ENCODE measurements at places on chromosomes 4 and X. TPM values are rescaled to one million over a fixed set of nuclear protein-coding genes. Genes with fewer than 3 reads are reported as not detected.

DNA sequence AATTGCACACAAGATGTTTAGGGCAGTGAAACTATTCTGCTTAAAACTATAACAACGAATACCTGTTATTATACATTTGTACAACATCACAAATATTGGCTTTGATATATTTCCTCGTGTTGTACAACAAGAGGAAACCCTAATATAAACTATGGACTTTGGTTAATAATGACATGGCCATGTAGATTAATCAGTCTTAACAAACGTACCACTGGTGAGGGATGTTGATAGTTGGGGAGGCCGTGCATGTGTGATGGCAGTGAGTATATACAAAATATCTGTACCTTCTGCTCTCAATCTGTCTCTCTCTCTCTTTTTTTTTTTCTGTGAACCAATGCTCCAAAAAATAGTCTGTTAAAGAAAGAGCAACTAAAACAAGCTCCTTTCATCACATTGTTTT, 22.2 kb upstream of the HPGD start:
- DNase-seq: no peak

DNA sequence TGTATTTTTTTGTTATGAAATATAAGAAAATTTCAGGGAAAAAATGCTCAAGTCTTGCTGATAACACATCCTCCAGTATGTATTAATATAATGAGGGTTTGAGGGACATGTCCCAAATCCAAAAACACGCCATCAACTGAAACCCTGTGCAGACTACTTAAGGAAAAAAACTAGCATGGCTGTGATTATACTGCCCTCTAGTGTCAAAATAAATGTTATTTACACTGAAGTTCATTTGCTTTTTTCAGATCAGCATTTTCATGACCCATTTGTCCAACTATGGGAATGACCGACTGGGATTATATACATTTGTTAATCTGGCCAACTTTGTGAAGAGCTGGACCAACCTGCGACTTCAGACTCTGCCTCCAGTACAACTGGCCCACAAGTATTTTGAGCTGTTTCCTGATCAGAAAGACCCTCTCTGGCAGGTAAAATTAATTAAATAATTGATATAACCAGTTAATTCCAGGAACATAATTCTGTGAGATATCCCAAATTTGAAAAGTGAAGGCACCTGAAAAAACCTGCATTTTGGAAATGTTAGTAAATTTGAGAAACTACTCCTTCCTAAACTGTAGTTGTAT, 128.5 kb downstream of the PRSS12 start:
- DNase-seq: no peak

DNA sequence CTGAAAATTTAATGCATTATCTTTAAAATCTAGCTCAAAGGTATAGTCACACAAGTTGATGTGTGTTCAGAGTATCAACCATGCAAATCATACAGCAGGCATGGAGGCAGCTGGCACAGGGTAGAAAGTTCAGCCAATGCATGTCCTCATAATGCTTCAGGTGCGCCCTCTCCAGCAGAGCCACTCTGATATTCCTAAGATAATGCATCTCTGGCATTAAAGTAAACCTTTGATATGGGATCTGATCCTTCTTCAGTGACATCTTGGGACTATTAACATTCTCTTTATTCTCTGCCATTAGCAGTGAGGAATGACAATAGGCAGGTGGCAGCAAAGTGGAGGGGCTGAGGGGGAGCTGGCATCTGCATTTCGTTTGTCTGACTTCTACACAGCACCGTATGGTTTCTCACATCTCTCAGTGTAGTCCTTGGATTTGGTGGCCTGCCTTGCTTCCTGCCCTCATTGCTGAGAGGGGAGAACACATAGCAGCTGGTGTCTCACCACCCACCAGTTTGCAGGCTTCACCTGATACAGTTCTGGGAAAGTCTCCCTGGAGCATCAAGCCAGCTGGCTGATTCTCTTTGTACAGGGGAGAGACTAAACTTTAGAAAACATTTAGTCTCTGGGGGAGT, 168.7 kb upstream of the TBC1D9 start:
- DNase-seq: no peak

Gene NDUFA1
- total RNA-seq: 584 TPM

GRCh38 chr4:2443956-2444740, 24.8 kb upstream of the RNF4 start:
- DNase-seq: no peak

Gene NFKB1
- total RNA-seq: 18.0 TPM

Gene EPHA5
- total RNA-seq: not detected

DNA sequence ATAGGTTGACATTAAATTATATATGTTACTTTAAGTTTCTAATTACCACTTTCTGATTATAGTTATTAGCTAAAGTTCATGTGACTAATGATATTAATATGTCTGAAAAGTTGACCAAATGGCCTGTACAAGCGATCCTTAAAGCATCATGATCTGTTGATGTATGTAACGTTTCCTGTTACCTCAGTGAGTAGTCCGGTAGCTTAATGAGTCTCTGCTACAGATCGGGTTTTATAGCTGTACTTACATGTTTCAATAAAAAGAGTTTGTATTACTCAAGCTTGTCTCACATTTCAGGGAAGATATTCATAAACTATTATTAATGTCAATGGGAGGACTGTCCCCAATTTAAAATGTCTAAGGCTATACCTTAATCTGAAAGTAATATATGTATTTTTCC, 246.3 kb downstream of the PPP3CA start:
- no peak for DNase-seq

Gene SERPINA7
- not detected for total RNA-seq

Gene FDCSP
- total RNA-seq: not detected

DNA sequence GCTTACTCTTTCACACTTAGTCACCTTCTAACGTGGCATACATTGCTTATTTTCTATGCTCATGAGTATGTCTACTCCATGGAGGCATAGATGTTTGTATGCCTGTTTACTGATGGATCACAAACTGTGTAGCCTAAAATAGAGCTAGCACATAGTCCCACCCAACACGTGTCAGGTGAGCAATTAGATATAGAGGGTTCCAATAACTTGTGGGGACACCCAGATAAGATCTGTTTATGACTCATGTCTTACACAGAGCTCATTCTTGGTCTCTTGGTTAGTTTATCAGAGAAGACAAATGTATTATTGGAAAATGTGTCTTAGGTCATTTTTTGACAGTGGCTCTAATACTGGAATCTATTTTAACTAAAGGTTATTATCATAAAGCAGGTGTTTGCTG, 6.8 kb downstream of the ZFP42 start:
- DNase-seq: no peak

DNA sequence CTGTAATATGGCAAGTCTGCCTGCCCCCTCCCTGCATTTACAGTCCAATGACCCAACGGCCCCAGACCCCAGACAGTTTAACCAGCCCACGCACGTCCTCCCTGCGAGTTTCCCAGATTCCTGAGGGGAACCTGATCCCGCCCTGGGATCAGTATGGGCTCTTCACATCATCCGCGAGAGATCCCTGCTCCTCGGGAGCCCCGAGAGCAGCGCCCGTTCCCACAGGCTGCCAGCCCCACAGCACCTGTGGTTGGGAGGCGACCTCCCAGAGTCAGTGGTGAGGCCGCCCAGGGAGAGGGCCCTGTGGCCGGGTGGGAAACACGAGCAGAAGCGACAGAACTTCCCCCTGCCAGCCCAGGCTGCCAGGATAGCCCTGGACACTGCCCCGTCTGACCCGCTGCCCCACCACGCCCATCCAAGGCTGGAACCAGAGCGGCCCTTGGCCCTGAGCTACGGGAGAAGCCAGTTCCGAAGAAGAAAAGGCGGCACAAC, 32.8 kb downstream of the TSC22D3 start:
- DNase-seq: no peak

Gene MUC7
- total RNA-seq: not detected

DNA sequence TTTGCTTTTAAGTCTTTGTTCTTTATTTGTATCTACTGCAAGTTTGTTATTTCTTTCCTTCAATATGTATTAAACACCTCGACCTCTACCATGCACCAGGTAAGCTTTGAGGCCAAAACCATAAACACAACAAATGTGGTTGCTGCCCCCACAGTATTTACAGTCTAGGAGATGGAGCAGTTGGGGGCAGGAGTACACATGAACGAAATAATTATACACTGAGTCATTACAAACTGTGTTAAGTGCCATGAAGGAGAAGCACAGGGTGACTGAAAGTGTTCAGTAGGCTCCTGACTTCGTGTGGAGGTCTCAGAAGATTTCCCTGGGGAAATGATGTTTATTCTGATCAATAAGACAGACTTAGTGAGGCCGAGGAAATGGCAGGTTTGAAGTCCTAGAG, 30.3 kb downstream of the SLC25A43 start:
- no peak for DNase-seq

- no peak for DNase-seq
Observed at GRCh38 chr4:16418814-16419213, 192.5 kb upstream of the TAPT1 start.

GRCh38 chr4:188466001-188466400, 326.8 kb downstream of the TRIML1 start:
- no peak for DNase-seq

DNA sequence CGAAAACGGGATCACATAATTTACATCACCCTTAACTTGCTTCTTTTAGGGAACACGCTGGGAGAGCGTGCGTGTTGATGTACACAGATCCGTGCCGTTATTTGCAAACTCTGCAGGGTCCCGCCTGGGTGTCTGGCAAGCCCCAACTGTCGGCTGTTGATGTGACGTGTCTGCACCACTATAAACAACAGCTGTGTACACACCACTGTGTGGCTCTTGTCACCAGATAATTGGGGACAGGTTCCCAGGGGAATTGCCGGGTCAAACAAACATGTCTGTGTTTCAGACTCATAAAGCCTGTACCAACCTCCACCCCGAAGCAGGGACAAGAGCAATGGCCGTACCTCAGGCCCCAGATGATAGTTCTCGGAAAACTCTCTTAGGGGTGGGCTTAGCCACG, 105.0 kb upstream of the AFAP1 start:
- no peak for DNase-seq

DNA sequence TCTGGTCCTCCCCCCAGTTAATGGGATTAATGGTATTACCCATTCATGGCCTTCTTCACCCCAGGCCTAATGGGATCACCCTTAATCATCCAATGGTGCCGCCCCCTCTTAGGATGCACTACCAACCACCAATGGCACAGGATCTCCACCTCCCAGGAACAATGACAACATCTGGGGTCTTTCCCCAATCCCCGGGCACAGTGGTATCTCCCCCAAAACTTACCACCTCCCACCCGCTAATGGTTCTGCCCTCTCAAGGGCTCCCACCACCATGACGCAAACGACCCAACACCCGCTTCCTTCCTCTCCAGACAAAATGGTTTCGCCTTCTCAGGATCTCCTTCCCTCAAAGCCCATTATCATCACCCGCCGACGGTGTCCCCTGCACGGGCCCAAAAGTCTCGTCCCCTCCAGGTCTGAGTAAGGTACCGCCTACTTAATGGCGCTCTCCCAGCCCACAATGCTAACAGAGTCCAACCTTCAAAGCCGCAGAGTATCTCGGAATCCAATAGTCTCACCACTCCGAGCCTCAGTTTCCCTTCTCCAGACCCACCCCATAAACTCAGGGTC, 458 bp downstream of the GRIPAP1 start:
- DNase-seq: no peak

DNA sequence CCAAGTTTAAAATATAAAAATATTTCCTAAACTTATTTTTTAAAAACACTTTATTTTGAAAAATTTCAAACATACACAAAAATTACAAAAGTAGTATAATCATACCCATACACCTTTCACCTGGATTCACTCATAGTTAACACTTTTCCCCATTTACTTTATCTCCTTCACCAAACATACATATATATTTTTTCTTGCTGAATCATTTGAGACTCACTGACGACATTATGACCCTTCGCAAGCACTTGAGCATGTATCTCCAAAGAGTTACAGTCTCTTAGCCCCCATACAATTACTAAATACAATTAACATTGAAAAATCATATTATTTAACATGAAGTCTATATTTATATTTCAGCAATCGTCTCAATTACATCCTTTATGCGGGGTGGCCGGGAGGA, 19.8 kb downstream of the RXFP1 start:
- no peak for DNase-seq

DNA sequence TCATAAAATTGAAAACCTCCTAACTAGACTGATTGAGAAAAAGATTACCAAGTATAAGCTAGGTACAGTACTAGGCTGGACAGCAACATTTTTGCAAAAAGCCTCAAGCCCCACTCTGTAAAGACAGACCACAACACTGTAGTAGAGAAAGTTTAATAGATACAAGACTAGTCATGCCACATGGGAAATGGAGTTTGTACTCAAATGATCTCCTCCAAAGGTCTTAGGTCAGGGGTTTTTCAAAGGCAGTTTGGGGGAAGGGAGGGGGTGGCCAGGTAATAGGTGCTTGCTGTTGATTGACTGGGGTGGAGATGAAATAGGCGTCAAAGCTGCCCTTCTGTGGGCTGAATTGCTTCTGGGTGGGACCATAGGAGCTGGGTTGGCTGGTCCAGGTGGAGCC, 14.2 kb downstream of the CNGA1 start:
- no peak for DNase-seq

Gene CDS1
- 1.3 TPM for total RNA-seq

DNA sequence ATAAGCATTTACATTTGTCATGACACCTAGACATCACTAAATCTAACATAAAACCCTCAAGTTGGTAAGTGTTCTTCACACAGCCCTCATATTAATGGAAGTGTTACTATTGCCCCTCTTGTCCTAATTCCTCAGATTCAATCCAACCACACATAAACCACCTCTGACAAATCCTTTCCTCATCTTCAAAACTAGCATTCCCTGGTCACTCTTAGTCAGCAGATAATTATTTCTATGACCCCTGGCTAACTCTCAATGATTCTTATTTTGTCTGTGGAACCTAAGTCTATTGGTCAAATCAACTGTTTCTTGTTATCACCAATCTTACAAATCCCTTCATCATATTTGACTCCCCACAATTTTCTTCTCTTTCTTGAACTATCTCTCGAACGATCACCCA, 168.6 kb downstream of the PPP3CA start:
- no peak for DNase-seq

GRCh38 chrX:150372280-150372679, 9.2 kb downstream of the MAMLD1 start:
- DNase-seq: no peak

GRCh38 chr4:183906489-183906738, 1.3 kb downstream of the STOX2 start:
- no peak for DNase-seq

DNA sequence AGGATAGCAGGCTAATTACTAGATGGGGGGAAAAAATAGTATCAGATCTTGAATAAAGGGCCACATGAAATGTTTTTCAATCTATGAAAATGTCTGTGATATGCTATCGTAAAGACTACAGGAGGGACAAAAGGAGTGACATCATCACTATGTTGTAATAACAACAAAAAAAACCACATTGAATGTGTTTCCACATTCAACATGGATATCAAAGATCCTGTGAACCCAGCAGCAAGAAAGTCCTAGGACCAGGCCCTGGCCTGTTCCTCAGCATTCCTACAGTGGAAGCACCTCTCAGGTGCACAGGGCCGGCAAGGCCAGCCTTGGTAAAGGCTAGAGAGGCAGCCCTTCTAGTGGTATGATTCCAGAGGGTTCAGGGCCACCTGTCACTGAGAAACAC, 118.3 kb downstream of the RELL1 start:
- no peak for DNase-seq

Gene DMP1
- total RNA-seq: not detected
